ENCODE measurements at places on chromosomes 4 and X. TPM values are rescaled to one million over a fixed set of nuclear protein-coding genes. Genes with fewer than 3 reads are reported as not detected.

DNA sequence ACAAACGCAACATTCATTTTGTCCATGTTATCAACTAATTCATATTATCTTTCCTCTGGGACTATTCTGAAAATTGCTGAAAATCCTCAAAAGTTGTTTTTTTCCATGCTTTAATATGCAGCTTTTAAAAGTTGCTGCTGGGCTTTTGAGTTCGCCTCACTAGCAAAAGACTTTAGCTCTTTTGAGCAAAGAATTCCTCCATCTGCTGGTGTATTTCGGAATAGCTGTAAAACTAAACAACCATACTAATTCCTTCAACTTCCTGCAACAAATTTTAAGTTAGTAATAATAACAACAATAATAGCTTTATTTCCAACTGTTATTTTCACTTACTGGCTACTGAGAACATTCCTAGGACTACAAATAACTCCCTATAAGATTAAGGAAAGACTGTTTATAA is 124.5 kb upstream of the PLAC1 start:
- no peak for ATAC-seq

GRCh38 chr4:182338063-182338462 is 94.9 kb downstream of the TENM3 start:
- no peak for ATAC-seq

- peak; percentile 68 for ATAC-seq
These were observed at the start of gene BEX3 for GRCh38 chrX:103376118-103376978. TSS of gene BEX3 (plus strand) at chrX:103376538. CDS start at chrX:103377522, 984 bp downstream.

DNA sequence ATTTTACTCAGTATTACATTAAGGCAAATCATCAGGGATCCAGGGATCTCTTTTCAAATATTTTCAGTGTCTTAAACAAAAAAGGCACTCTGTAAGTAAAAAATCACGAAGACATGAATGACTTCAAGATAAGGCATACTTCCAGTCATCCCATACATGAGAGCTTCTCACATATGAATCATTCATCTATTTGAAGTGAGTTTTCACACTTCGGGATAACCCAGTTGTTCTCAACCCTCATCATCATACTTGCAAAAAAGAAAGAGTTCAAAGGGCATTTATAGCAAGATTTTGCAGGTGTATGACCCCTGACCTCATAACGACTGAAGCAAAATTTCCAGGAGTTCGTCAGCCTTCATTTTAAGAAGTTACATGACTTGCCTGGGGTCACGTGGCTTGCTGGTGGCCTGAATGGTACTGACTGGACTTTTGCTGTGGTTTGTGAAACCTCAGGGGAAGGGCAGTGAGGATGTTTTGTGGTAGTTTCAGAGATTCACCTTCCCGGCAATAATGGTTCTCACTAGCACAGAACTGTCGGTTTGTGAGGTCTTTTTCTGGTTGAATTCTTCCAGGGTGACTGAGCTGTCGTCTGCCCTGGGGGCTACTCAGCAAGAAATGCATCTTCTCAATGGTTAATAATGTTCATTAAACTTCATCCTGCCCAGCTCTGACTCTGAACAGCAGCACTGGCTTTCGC is 115.8 kb upstream of the SHISA3 start:
- ATAC-seq, result peak; percentile 49

- no peak for ATAC-seq
These were observed 42.6 kb upstream of the GYPA start for GRCh38 chr4:144183165-144183564.

- no peak for ATAC-seq
These were observed 14.0 kb upstream of the PHKA2 start for GRCh38 chrX:18997916-18998315.

- ATAC-seq, result no peak
These were observed 15.0 kb upstream of the TTC29 start for GRCh38 chr4:146960634-146961033.

- ATAC-seq, result no peak
These were observed 11.3 kb upstream of the BTC start for GRCh38 chr4:74805601-74806000.

- no peak for ATAC-seq
These were observed 141.1 kb downstream of the MSL3 start for GRCh38 chrX:11899091-11899490.

The C4orf36 gene
- not detected for total RNA-seq

The HTRA3 gene
- total RNA-seq, result not detected
